Inflammatory macrophage (primary cell): ENCODE measurements at places on chromosomes 2 and 18.

GRCh38 chr2:196233805-196234475 lies 62.6 kb upstream of the STK17B start:
- no peak for DNase-seq

GRCh38 chr2:215320102-215320501 lies 8.2 kb downstream of the ATIC start:
- no peak for DNase-seq

- no peak for DNase-seq
Observed at GRCh38 chr2:167215595-167215994, 327.3 kb downstream of the XIRP2 start.

- DNase-seq: no peak
Observed at GRCh38 chr18:77105028-77105427, 27.6 kb downstream of the MBP start.
